ENCODE measurements at places on chromosomes 16 and 17. TPM values are rescaled to one million over a fixed set of nuclear protein-coding genes. Genes with fewer than 3 reads are reported as not detected.

DNA sequence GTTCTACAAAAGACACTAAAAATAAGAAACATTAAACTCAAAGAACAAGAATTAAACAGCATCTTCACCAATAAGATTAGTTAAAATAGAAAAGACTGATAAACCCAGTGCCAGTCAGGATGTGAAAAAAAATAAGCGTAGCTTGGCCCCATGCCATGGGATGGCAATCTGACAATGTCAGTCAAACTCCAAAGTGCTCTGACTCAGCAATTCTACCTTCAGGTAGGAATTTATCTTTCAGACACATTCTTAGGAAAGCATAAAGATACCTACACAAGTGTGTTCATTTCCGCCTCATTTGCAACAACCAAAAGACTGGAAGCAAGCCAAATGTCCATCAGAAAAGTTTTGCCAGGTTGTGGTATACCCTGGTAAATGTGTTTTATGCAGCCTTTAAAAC lies 9.1 kb upstream of the MPO start:
- H3K27me3 ChIP-seq = peaks cover 43% of the 10 kb centered on the region
- no peaks in the 10 kb centered on the region for H3K4me1 ChIP-seq
- H3K36me3 ChIP-seq = no peaks in the 10 kb centered on the region
- H3K4me3 ChIP-seq = no peak overlapping the region
- H3K27ac ChIP-seq = no peak overlapping the region

GRCh38 chr16:2257726-2258125 lies 6.3 kb upstream of the ECI1 start:
- H3K4me3 ChIP-seq = no peak overlapping the region
- peaks cover 55% of the 10 kb centered on the region for H3K36me3 ChIP-seq
- H3K4me1 ChIP-seq = peaks cover 13% of the 10 kb centered on the region
- DNase-seq = no peak
- no peak overlapping the region for H3K27ac ChIP-seq
- H3K27me3 ChIP-seq = no peaks in the 10 kb centered on the region

The KRT17 gene
- total RNA-seq = 0.24 TPM

The CX3CL1 gene
- not detected for total RNA-seq

The SEZ6L2 gene
- 0.32 TPM for total RNA-seq
